ENCODE measurements at places on chromosomes 6 and 20.

DNA sequence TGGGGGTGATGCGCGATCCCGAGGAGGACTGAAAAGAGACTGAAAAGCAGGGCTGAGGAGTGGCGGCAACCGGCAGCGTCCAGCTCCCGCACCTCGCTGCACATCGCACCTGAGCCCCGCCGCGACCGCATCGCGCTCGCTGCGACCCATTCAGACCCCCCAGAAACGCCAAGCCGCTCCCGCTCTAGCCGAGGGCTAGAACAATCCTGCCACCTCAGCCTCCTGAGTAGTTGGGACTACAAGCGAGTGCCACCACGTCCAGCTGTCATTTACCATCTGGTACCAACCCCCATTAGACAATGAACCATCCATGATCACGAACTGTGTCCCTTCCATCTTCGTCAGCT, 33.2 kb downstream of the HLA-A start:
- DNase-seq: no peak

DNA sequence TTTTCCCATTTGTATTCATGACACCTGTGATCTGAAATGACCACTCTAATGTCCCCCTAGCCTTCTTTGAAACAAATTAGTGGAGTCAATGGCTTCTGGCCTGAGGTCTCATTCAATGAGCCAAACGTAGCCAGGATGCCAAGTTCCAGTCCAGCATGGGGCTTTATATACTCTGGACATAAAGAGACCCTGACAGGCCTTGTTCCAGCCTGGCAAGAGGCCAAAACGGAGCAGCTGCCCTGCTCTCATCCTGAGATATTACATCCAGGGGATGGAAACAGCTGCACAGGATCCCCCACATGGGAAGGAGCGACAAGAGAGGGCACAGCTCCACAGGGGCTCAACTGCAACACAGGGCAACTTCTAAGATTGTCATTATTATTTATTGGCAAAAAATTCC, 437.8 kb downstream of the CDH26 start:
- DNase-seq: no peak

GRCh38 chr6:88119769-88120168, 46.4 kb downstream of the CNR1 start:
- no peak for DNase-seq

- no peak for DNase-seq
These were observed 2.4 kb downstream of the GTSF1L start for GRCh38 chr20:43724383-43724782.

DNA sequence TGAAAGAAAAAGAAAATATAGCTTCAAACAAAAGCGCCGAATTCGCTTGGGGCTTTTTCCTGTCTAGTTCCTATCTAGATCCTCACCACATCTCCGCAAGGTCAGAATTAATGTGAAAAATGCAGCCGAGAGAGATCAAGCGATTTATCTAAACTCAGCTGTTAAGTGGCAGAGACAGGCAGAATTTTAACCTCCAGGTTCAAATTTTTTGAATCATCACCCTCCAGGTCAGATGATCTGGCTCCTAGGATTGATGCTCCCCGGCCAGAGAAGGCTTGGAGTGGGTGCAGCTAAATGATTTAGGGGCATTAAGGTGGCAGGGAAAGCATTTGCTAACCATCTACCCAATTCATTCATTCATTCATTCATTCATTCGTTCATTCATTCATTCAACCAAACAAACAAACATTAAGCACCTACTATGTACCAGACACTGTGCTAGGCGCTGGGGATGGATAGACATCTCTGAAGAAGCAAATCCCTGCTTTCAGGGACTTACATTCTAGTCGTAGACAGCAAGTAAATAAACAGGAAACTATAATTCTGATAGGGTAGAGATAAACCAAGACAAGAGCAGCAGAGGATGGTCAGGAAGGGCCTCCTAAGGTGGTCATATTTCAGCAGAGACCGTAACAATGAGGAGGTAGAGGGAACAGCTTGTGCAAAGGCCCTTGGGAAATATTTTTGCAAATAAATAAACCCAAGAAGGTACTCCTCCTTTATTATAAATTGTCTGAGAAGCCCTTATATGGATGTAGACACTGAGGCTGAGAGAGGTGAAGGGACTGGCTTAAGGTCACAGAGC, 672 bp upstream of the UBE2V1 start:
- no peak for DNase-seq

GRCh38 chr6:37583261-37583660, 83.6 kb upstream of the CCDC167 start:
- DNase-seq: no peak

GRCh38 chr6:124977067-124977908, 15.1 kb downstream of the RNF217 start:
- no peak for DNase-seq

DNA sequence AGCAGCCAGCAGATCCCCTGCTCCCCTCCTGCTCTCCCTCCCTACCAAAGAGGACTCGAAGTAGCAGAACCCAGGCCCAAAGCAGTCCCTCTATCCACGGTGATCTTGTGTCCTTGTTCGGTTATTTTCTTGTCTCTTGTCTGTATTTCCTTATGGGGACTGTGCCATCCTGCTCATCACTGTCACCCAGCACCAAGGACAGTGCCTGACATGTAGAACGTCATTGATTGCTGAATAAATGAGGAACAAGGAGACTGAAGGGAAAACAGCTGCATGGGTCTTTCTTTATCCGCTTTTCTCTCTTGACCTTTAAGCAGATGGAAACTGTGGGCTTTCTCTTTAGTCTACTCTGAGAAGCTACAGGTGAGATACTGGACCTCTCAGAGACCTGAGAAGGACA, 29.4 kb upstream of the ZNF831 start:
- no peak for DNase-seq

- DNase-seq: no peak
These were observed 101.0 kb upstream of the MAP3K7 start for GRCh38 chr6:90687775-90688380.

DNA sequence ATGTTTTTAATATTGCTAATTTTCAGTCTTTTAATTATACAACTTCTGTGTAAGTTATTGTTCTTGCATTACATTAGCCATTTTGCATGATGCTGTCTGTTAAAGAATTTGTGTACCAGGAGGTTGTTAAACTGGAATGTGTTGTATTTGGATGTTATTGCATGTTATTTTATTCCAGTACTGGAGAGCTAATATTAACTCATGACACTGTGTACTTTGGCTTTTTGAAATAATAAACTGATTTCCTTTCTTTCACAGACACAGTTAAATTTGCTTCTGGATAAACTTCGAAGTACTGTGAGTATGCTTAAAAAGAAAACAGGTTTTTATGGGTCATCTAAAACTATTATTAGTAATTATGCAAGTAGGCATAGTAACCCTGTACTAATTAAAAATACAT, 121.3 kb downstream of the MYO6 start:
- no peak for DNase-seq

GRCh38 chr6:33692760-33693158, 18.7 kb downstream of the UQCC2 start:
- peak; percentile 84 for DNase-seq

DNA sequence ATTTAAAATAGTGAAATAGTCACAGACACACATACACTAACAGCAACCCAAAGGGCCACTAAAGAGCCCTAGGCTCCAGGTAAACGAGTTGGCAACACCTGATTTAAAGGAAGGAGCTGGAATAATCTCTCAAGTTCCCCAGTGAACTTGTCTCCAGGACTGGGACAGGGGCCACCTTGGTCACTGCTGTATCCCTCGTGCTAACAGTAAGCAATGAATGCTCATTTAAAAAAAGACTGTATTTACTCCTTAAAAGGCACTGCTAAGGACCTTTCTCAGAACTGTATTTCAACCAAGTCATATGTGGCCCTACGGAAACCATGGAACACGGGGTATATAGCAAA, 1.3 kb downstream of the DIDO1 start:
- DNase-seq: no peak

- peak; percentile 92 for DNase-seq
These were observed 106.5 kb downstream of the ATP9A start for GRCh38 chr20:51661609-51662178.

- DNase-seq: no peak
These were observed 52.2 kb upstream of the FAM83C start for GRCh38 chr20:35344354-35344837.

DNA sequence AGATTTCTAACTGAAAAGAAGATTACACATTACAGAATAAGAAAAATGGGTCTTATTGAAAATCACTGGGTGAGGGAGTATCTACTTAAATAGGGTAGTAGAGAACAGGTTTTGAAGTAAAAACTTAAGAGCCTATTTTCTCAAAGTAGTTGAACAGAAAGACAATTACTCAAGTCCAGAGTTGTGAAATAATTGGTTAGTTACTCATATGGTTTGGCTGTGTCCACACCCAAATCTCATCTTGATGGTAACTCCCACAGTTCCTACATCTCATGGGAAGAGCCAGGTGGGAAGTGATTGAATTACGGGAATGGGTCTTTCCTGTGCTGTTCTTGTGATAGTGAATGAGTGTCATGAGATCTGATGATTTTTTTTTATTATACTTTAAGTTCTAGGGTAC, 1035.3 kb upstream of the GJE1 start:
- no peak for DNase-seq

- DNase-seq: no peak
These were observed 65.1 kb downstream of the PHACTR2 start for GRCh38 chr6:143742955-143743255.

GRCh38 chr20:58991715-58992114, 10.7 kb downstream of the NELFCD start:
- no peak for DNase-seq

DNA sequence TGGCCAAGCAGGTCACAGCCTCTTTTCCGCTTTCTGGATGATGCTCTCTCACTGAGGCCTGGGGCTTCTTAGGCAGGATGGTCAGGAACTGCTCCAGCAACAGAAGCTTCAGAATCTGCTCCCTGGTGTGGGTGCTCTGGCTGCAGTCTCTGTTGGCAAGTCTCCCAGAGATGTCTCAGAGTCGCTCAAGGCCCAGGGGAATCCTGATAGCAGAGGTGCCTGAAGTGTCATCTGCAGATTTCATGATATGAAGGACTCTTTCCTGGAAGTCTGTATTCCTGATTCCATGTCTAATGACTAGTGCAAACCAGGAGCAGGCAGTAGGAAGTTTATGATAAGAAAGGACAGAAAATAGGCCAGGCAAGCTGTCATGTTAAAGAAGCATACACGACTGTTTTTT, 20.3 kb downstream of the ZSCAN31 start:
- no peak for DNase-seq

DNA sequence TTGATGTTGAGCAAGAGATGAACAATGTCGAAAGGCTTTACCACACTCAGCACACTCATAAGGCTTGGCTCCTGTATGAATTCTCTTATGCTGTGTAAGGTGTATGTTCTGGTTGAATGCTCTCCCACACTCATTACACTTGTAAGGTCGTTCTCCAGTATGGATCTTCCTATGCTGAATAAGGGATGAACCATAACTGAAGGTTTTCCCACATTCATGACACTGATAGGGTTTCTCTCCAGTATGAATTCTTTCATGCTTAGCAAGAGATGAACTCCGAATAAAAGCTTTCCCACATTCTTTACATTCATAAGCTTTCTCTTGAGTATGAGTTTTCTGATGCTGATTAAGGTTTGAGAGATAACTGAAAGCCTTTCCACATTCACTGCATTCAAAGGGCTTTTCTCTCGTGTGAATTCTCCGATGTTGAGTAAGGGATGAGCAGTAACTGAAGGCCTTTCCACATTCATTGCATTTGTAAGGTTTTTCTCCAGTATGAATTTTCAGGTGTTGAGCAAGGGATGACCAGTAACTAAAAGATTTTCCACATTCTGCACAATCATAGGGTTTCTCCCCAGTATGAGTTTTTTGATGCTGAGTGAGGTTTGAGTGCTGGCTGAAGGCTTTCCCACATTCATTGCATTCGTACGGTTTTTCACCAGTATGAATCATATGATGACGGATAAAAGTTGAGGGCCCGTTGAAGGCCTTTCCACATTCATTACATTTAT, 21.1 kb downstream of the ZNF184 start:
- no peak for DNase-seq

DNA sequence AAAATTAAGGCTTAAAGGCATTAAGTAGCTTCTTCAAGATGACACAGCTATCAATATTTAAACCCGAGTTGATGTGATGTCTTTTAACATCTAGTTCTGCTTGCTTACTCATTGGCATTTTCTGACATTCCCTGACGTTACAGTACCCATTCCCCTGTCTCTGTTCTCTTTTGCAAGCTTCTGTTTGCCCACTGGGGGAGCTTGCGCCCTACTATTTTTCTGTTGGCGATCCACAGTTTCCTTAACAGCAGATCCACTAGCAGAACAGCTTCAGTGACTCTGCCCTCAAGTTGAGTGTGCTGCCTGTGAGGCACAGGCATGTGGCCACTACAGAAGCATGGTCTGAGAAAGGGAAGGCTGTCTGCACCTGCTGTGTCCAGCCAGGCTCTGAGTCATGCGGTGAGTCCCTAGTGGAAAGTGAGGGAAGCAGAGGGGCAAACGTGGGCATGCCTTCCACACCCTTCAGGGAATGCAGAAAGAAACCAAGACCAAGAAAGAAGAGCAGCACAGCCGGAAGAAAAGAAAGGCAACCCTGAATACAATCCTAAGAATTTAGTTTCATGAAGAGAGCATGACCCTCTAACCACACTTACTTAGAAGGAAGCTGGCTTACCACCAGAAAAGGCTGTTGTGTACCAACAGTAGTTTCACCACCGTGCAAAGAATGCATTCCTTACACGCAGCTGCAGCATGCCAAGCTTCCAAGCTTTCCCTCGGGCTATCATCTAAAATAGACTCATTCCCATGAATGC, 97.7 kb upstream of the VGLL2 start:
- no peak for DNase-seq

DNA sequence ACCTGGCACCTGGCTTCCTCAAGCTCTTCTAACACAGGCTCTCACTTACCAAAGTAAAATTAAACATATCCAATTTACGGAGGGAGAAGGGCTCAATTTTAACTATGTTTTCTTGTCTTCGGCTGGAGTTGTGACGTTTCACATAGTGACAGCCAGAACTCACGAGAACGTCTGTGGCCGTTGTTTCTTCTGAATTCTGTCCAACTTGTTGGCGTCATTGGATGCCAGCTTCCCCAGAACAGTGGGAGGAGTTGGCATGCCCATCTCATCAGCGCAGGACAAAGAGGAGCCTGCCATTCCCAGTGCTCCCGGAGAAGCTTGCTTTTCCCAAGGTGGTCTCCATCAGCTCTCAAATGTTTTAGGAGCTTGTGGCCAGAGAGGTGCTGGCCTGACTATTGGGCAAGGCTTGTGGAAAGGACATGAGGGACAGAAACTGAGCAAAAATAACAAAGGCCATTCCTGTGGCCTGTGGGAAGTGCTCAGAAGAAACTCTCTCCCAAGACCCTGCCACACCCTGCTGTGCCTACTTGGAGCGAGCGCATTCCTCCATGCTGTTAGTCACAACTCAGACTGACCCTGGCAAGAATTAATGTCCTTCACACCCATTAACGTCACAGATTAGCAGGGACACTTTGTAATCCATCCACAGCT, 265.4 kb upstream of the CDH4 start:
- no peak for DNase-seq

GRCh38 chr20:17850684-17851026, 117.9 kb downstream of the SNX5 start:
- DNase-seq: no peak

GRCh38 chr6:144150710-144151657, 667 bp downstream of the STX11 start:
- DNase-seq: peak; percentile 95

GRCh38 chr6:74431873-74432580, 736.0 kb downstream of the CD109 start:
- no peak for DNase-seq
